ENCODE measurements at places on chromosomes 16 and 17.

GRCh38 chr17:74053712-74054078 lies 149.8 kb upstream of the RPL38 start:
- no peak for DNase-seq

DNA sequence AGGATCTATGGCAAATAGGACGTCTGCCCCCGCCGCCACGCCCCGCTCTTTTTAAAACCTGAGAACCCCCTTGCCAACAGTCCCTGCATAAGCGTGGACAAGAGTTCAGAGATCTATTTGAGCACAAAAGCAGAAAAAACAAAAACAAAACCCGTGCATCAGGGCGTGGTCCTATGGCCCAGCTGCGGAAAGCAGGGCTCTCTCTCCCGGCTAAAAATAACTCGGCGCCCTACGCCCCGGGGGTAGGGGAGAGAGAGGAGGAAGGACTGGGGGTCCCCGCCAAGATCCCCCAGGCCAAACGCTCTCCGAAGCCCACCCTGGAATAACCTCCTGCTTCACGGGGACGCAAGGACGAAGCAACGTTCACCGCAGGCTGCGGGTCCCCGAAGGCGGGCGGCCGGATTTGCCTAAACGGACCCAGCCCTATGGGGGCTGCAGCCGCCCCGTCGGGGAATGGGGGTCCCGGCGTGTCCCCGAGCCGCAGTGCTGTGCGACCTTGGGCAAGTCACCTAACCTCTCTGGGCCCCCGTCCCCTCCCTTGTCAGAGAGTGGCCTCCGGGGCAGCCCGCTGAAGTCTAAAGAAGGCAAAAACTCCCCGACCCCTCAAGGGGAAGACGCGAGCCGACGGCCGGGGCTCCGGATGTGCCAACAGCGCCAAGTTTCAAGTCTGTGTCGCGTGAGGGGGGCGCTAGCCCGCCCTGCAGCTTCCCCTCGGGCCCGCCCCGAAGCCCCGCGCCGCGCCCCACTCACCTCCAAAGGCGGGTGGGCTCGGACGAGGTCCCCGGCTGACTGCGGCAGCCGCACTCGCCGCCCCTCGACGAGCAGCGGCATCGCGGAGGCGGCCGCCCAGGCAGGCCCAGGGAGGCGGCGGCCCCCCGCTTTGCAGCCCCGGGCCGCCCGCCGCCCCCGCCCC lies 477 bp downstream of the NTAN1 start:
- DNase-seq = peak; percentile 28

DNA sequence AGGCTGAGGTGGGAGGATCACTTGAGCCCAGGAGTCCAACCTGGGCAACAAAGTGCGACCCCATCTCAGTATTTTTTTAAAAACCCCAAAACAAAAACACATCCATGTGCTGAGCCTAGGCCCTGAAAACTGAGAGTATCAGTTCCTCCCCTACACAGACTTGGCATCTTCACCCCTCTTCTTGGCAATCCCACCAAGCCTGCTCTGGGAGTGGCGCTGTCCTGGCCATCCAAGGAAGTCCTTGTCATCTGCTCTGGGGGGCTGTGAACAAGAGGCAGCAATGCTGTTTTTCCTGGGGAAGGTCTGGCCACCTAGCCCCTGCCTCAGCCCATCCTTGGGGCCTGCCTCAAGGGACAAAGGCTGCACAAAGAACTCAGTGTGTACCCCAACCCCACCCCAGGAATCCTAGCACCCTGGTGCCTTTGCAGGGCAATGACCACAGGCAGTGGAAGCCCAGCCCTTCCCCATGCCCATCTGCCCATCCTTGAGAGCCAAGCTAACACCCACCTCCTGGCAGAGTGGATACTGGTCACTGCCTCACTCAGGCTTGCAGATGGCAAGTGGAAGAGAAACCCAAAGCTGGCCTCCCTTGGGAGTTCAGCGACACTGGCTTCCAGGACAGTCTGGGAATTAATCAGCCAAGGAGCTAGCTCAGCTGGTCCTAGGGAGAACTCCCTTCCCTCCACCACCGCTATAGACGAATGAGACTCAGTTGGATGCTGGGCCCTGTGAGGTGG lies 14.8 kb upstream of the GFOD2 start:
- peak; percentile 69 for DNase-seq

- no peak for DNase-seq
Measured at GRCh38 chr16:4904942-4905615, 31.9 kb downstream of the PPL start.

- no peak for DNase-seq
Measured at GRCh38 chr16:54655121-54655590, 275.5 kb upstream of the IRX5 start.

DNA sequence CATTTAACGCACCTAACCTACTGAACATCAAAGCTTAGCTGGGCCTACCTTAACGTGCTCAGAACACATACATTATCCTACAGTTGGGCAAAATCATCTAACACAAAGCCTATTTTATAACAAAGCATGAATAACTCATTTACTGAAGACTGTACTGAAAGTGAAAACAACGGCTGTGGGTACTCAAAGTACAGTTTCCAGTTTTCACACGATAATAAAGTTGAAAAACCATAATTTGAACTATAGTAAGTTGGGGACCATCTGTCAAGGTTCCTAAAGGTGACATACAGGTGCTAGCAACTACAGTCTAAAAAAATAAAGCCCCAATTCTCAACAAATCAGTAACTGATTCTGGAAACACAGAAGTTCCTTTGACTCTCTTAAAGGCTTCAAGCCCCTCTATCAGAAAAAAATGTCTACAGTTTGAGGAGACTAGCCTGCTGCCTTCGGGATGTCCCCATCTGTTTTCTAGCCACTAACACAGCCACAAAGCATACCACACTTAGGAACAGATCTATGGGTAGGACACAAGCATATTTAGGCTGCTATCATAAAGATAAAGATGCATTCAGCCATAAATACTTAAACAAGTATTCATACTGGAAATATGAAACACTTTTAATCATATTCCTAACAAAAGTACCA lies 71.3 kb downstream of the KANSL1 start:
- no peak for DNase-seq

GRCh38 chr17:44184212-44184810 lies 2.5 kb upstream of the TMUB2 start:
- no peak for DNase-seq

DNA sequence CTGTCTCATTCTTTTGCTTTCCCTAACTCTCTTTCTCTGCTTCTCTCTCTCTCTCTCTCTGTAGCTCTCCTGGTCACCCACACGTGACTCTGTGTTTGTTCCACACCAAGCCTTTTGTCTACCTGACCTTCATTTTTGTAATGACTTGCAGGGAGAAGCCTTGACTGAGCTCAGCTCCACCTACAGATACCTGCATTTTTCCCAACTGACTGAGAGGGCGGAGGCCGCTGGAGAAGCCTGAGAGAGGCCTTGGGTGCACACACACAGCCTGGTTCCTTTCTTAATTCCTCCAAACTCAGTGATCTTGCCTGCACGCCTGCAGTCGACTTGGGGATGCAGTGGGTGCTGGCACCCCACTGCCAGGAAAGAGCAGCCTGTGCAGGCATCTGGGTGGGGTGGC lies 68.8 kb downstream of the LYRM1 start:
- no peak for DNase-seq

DNA sequence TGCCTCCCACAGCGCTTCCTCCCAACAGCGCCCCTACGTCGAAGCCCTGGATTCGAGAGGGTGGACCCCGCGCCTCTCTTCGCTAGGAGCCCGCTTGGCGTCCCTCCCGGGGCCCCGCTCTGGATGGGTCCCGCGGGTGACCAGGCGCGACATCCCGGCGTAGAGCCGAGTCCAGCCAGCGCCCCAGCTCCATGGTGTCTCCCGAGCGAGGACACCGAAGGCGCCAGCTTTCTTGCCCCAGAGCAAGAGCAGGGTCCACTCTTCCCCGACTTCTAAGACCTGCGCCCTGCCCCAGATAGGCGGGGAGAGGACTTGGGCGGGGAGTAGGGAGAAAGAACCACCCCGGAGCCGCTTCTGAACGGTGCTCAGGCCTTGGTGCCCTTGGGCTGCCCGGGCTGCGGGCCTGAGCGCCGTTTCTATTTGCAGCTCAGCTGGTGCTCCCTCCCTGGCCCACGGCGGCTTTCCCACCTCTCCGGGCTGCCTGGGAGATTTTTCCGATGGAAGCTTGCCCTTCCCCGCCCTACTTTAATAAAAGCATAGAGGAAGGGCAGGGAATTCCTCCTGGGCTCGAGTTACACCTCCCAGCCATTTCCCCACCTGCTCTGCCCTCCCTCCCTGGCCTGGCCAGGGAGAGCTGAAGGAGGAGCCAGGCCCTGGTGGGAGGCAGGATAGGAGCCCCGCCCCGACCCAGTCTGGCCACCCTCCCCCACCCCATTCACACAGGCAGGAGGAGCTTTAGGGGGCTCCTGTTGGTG lies 1.8 kb downstream of the MMP15 start:
- peak; percentile 51 for DNase-seq

DNA sequence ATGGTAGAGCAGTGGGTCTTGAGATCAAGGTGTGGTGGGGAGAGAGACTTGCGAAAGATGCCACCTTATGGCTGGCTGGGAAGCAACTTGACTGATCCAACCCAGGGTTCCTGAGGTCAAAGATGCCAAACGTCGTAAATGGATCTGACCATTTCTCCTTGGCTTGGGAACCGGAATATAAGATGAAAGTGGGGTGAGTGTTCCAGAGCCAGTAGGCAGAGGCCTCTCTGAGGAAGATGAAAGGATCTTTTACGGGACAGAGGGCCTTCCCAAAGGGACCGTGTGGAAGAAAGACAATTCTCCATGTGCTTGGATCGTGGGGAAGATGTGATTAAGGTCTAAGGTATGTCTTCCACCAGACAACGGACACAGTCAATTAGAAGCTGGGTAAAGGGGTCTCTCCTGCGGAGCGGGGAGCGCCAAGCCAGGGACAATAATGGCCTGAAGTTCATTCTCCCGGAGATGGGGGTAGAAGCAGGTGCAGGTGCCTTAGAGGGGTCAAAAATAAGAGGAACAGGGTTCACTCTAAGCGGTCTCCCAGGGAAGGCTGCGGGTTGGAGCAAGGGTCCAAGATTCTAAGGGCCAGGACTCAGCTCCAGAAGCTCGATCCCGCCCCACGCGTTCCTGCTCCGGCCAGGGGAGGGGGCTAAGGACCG lies 800 bp downstream of the FXR2 start:
- DNase-seq = peak; percentile 14

GRCh38 chr17:13594762-13595598 lies 6.7 kb downstream of the HS3ST3A1 start:
- DNase-seq = peak; percentile 73
